Ecto neural progenitor cell (in vitro differentiated cells): ENCODE measurements at places on chromosomes 12 and 14.

GRCh38 chr12:33605757-33606156 is 166.1 kb upstream of the SYT10 start:
- no peak for DNase-seq

GRCh38 chr12:46783871-46784270 is 41.9 kb downstream of the SLC38A4 start:
- no peak for DNase-seq

GRCh38 chr14:48805315-48805714 is 780.9 kb downstream of the RPS29 start:
- peak; percentile 48 for DNase-seq

- DNase-seq = no peak
Observed at GRCh38 chr14:93936245-93936644, 9.1 kb downstream of the FAM181A start.

DNA sequence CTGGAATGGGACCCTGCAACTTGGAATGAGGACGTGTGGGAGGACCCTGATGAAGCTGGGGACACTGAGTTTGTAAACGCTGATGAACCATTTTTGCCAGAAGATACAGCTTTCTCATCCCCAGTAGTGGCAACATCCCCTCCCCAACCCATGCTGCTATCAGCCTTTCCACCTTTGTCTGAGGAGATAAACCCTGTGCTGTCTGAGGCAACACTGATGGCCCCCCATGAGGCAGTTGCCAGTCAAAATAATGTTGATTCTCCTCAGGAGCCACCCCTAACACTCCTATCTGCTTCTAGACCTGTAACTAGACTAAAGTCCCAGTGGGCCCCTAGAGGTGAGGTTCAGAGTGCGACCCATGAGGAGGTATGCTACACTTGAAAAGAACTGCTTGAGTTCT is 7.5 kb upstream of the RNASE9 start:
- DNase-seq = no peak

- no peak for DNase-seq
Observed at GRCh38 chr12:12925388-12925787, 26.6 kb downstream of the GPRC5D start.

DNA sequence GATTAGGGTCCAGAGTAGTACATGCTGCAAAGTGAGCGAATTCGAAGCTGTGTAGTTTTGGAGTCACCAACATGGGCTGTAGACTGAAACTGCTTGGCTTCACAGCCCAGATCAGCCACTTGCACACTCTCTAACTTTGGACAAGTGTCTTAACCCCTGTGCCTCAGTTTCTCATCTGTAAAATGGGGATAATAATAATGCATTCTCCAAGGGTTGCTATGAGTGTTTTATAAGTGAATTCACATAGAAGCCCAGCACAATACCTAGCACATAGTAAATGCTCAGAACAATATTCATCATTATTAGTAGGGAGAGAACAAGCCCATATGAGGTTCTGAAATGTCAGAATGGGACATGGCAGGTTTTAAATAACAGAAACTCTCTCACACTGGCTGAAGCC is 10.4 kb downstream of the WSCD2 start:
- DNase-seq = no peak

DNA sequence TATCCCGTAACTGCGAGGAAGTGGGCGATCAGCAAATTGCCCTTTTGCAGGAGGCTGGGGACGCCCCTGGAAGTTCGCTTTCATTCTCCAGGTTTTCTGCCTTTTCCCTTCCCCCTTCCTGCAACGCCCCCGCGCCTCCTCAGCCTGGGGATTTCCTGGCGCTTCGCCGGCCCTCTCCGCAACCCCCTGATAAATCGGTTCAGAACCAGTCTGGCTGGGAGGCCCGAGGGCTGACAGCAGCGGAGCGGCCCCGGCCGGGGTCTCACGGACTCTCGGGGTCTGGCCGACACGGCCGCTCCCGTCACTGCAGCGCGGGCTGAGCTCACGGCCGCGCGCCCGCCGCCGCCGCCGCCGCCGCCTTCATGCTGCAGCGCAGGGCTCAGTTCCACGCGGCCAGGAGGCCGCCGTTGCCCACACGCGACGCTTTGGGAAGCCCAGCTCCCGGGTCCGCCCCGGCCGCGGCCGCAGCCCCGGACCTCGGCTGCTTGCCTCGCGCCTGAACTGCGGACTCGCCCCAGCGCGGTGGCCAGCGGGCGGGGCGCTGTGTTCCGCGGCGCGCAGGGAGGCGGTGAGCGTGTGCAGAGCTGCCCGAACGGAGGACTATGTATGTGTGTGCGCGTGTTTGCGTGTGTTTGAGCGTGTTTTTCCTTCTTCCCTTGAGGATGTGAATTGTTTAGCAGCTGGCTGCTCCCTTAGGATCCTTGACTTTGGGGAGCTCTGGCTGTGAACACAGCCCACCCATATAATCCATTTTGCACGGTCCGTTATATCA is at the start of gene LRFN5:
TSS of gene LRFN5 (plus strand) at position 345 of the 772 bp plus-strand sequence.
- peak; percentile 73 for DNase-seq

DNA sequence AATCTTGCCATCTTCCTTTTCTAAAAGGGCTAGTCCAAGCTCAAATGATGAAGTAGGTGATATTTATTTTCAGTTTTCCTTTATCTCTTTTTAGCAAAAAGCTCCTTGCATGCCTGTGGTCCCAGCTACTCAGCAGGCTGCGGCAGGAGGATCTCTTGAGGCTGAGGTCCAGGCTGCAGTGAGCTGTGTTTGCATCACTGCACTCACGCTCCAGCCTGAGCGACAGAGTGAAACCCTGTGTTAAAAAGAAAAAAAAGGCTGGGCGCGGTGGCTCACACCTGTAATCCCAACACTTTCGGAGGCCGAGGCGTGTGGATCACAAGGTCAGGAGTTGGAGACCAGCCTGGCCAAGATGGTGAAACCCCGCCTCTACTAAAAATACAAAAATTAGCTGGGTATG is 5.0 kb downstream of the TMEM116 start:
- no peak for DNase-seq

GRCh38 chr12:22230280-22230794 is 104.2 kb downstream of the ST8SIA1 start:
- DNase-seq = no peak
